NCI-H1694 (cell line): ENCODE measurements at places on chromosomes 5 and 9.
A peak's percentile ranks its signal among the peaks of the same experiment; 100 is the strongest.

- DNase-seq: no peak
These were observed 22.3 kb downstream of the RFK start for GRCh38 chr9:76371901-76372300.

GRCh38 chr5:98989727-98990126 lies 60.9 kb upstream of the CHD1 start:
- no peak for DNase-seq

- no peak for DNase-seq
These were observed 53.4 kb downstream of the PTCH1 start for GRCh38 chr9:95463148-95464060.

- DNase-seq: no peak
These were observed 53.7 kb downstream of the MAP1B start for GRCh38 chr5:72160959-72161358.

DNA sequence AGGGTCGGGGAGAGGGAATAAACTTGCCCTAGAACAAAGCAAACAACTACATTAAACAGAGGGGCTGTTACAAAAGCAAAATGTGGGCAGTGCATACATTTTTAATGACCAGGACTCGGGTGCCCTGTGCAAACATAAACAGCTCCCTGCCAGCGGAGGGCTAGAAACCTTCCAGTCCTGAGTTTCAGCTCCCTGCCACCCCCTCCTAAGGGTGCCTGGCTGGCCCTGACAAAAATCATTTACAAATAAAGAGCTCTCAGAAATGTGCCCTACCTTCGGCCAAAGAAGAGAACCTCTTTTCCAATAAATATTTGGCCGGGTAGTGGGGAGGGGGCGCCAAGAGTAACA lies 29.5 kb downstream of the FOXD1 start:
- DNase-seq: no peak

DNA sequence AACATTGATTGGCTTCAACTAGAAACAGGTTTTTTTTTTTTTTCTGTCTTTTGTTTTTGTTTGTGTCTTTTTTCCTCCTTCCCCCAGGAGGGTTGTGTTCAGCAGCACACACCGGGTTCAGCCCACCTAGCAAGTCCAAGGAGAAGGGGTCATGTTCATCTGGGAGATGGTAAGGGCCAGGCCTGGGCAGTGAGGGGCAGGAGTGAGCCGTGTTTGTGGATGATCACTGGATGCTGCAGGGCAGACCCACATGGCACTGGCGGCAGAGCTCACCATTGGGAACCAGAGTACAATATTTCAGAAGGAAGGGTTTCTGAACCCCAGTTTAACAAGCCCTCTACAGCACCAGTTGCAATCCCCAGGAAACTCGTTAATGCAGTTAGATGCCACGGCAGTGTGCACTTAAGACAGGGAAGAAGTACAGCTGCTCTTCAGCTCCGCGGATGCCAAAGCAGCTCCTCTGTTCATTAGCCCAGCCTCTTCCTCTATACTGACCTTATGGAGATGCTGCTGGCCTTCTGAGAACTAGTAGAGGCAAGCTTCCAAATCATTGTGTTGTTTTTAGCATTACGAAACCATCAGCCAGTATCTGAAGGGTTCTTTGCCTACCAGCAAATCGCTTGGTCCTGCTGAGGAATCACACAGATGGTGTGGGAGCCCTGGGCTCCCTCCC lies 508.2 kb upstream of the WWC1 start:
- DNase-seq: no peak

DNA sequence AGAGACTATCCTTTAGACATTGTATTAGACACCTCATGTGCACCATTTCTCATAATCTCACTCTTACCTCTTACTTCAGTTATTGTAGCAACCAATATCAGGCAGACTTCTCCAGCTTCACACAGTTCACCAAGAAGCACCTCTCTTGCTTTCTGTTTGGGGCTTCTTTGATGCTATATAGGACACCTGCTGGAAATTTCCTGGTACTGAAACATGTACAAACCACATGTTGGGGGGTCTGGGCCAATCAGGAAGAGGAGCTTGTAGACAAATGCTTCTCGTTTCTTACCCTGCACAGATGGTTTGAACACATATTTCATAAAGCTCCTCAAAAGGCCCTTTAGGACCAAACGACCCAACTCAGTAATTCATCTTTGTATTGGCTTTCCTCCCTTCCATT lies 212.1 kb downstream of the IZUMO3 start:
- DNase-seq: no peak

DNA sequence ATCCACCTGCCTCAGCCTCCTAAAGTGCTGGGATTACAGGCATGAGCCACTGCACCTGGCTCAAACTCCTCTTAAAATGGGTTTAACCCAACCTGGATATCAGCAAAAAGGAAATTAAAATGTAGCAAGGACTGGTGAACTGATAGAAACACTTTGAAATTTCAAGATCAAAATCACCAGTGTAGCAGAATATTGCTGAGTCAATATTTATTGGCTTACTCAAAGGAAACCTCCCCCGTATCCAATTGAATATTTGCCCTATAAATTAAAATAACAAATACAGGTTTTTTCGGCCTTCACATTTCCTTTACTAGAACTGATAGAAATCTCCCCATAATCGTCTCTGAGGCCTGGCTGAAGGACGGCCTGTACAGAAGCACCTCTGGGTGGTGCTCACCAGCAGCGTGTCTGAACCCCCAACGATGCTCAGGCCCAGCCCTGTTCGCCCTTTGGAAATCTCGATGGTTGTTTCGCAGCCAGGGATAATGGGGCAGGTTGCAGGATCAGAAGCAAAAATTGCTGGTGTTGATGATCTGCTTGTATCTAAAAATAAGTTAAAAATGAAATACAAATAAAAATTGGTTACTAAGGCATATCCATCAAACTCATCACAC lies 156.6 kb downstream of the MPDZ start:
- no peak for DNase-seq

- DNase-seq: no peak
These were observed 34.7 kb downstream of the DIRAS2 start for GRCh38 chr9:90607701-90608516.

DNA sequence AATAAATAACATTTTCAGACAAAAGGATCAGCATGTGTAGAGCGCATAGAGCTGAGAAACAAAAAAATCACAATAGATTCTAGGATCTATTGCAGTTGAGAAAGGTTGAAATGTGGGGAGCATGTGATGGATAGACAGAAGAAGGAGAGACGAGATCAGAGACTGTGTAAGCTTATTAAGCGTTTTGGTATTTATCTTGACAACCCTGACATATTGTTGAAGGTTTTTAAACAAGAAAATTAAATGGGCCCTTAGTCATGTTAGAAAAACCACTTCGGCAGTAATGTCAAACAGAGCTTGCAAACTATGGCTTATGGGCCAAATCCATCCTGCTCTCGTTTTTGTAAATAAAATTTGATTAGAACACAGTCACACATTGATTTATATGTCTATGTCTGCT lies 200.5 kb upstream of the KLF4 start:
- no peak for DNase-seq

- DNase-seq: no peak
These were observed 30.0 kb upstream of the TENT4A start for GRCh38 chr5:6683241-6683640.

GRCh38 chr9:37650873-37651768 lies at the start of gene FRMPD1:
TSS of gene FRMPD1 (plus strand) at chr9:37650954. CDS start at chr9:37692642, 41,688 bp downstream.
- DNase-seq: peak; percentile 50

DNA sequence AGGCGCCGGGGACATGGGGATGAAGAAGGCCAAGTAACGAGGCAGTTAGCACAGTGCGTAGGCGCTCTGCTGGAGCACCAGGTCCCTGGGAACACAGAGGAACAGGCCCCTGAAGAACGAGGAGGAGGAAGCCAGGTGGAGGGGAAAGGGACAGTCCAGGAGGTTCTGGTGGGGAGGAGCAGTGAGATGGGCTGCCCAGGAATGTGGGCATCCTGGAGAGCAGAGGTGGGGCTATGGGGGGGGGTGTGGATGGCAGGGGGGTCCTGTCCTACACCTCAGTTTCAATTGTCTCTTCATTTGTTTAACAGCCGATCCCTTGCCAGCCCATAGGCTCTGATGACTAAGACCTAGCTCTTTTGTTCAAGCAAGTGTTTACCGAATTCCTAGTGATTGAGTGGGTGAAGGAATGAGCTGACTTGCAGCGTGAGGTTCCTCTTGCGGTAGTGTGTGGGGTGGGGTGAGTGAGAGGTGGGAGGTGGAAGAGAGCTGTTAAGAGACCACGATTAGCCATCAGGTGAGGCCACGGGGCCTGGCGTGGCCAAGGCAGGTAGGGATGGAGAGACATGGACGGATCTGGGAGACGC lies 8.4 kb upstream of the PHYHD1 start:
- DNase-seq: no peak

DNA sequence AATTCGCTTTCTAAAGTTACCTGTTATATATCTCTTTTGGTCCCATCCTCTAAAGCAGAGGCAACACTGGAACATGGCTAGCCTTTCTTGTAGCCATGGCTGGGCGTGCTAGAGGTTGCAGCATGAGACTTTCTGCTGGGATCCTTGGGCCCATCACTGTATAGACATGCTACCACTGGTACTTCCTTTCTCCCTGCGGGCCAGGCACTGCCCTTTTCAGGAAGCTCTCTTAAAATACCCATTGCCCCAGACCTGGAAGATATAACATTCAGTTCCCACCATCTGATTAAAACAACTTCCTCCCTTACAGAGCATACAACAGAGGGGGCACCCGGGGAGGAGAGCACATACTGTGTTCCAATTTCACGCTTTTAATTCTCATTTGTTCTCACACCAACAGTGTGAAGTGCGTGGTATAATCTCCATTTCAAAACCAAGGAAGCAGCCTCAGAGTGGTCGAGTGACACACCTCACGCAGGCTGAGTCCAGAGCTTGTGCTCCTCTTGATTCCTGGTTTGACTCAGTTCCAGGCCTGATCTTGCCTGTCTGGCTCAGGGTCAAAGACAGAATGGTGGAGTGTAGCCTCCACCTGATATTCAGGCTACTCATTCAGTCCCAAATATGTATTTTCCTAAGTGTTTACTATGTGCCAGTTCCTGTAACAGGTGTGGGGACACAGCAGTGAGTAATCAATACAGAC lies 22.6 kb downstream of the PTGS1 start:
- no peak for DNase-seq
